Activated naive CD4-positive, alpha-beta T cell treated with anti-CD3 and anti-CD28 coated beads, Interleukin-2, amount 50 U/mL, for 16 hours (primary cell): ENCODE measurements at places on chromosomes 16 and 17.

DNA sequence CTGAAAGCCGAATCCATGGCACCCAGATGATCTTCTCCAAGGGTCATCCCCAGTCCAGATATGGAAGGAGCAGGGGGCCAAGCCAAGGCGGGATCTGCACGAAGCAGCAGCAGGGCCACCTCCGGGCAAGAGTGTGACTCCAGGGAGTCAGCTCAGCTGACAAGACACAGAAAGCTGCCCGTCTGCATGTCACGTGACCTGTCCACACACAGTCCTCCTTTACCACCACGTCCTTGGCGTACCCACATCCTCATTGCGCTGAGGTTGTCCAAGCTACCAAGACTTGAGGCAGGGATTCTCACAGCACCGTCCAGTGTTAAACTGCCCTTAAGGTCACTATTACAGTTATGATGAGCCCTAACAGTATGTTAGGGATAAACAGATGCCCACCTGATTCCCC is 11.3 kb upstream of the CYTH1 start:
- DNase-seq = no peak

DNA sequence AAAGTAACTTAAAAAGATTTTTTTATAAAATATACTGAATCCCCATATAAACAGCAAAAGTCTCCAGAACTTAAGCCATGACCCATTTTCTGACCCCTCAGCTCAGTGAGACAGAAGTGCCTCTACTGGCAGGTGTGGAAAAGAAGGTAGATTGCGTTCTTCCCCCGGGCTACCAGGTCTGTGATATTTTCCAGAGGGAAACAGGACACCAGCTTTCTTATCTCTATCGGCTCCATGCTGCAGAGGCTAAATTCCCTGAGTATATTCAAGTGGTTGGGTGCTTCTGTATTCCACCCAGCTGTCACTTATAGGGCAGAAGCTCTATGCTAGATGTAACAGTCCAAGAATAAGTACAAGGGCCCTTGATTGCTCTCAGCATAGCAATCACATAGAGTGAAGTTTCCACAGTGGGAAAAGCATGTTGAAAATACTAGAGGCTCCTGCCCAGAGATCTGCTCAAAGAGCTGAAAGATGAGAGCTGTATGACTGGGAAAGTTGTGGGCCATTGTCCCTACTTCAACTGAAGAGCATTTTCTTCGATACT is 687.3 kb downstream of the CDH11 start:
- DNase-seq = no peak

DNA sequence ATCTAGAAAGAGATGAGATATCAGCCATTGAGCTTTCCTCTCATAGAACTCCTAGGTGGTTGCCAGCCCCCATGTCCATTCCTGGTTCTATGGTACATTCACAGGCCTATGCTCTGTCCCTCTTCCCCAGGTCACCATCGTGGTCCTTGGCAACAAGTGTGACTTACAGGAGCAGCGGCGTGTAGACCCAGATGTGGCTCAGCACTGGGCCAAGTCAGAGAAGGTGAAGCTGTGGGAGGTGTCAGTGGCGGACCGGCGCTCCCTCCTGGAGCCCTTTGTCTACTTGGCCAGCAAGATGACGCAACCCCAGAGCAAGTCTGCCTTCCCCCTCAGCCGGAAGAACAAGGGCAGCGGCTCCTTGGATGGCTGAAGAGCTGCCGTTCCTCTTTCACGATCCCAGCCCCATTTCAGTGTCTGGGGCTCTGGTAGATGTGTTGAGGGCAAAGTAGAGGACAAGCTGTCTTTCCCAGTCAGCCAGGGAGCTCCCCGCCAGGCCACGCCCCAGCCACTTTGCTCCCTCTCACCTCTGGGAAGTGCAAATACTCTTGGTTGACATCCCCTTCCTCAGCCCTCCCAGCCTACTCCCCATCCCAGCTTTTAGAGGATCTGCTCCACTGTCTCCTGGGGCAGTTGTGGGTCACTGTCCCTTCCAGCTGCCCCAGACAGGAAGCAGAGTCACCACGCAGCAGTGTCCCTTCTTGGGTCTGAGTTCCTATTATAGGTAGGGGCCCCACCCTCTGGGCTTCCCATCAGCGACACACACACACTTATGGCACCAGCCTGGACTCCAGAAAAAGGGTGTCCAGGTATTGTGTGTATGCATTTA is 3.8 kb downstream of the NKIRAS2 start:
- no peak for DNase-seq

- DNase-seq = no peak
Observed at GRCh38 chr17:44383363-44383762, 6.1 kb downstream of the ITGA2B start.

DNA sequence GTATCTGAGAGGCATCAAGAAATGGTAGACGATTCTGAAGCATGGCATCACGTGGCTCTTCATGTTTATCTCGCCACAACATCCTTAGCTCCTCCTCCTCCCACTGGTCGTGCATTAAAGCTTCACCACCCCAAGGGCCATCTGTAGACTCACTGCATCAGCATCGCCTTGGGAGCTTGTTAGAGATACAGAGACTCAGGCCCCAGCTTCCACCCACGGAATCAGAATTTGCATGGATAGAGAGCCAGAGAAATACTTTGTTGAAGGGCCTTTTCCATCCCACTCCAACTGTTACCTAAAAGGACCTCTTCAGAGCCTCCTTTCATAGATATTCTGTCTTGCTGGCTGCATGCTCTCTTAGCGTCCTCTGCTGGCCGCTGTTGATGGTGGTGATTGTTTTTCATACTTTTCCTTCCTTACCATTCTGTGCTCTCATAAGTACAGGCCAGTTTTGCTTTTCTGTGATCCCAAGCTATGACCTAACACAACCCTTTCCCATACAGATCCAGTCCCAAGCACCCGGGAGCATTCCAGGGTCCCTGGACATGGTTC is 1049.4 kb upstream of the EEF2KMT start:
- no peak for DNase-seq
